ENCODE measurements at places on chromosomes 5 and 9. TPM values are rescaled to one million over a fixed set of nuclear protein-coding genes. Genes with fewer than 3 reads are reported as not detected.

GRCh38 chr9:135068776-135069415, 18.6 kb upstream of the OLFM1 start:
- no peak for DNase-seq
- no peak overlapping the region for H3K27ac ChIP-seq
- no peaks in the 10 kb centered on the region for H3K36me3 ChIP-seq
- no peaks in the 10 kb centered on the region for H3K27me3 ChIP-seq
- no peak overlapping the region for H3K4me3 ChIP-seq
- no peaks in the 10 kb centered on the region for H3K4me1 ChIP-seq

DNA sequence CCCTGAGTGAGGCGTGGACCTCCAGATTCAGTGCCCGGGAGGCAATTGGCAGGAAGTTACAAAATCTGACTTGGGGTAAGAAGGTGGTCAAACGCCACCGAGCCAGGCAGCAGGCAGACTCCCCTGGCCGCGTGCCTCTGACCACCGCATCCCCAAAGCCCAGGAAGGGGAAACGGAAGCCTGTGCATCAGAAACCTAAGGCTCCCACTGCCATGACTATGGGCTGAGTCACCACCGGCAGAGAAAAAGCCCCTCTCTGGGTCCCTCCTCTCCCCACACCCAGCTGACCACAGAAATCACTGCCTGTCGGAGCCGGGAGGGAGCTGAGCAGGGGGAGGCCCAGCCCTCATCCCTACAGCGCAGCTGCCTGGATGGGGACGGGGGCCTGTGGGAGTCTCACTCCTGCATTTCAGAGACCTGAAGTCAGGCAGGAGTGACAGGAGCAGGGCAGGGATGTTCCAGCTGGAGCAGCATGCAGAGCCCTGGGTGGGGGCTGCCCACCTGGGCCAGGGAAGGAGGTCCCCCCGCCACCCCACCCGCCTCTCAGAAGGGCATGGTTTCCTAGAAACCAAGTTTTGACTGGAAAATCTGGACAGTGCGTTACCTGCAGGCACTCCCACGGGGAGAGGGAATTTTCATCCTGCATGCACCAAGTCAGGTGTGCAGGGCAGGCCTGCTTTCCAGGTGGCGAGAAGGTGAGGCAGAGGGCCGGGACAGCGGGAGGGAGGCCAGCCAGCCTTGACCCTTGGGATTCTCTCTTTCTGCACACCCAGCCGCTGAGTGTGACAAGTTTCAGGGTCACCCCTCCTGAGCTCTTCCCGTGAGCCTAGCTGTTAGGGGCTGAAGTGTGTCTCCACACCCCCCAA, 68.2 kb downstream of the LRSAM1 start:
- H3K4me1 ChIP-seq = peaks cover 22% of the 10 kb centered on the region
- DNase-seq = peak; percentile 46
- no peak overlapping the region for H3K4me3 ChIP-seq
- H3K27ac ChIP-seq = no peak overlapping the region

- H3K27ac ChIP-seq = no peak overlapping the region
- no peak overlapping the region for H3K4me3 ChIP-seq
- H3K36me3 ChIP-seq = no peaks in the 10 kb centered on the region
- H3K4me1 ChIP-seq = no peaks in the 10 kb centered on the region
These were observed 57.3 kb upstream of the DMRT1 start for GRCh38 chr9:784202-784601.

DNA sequence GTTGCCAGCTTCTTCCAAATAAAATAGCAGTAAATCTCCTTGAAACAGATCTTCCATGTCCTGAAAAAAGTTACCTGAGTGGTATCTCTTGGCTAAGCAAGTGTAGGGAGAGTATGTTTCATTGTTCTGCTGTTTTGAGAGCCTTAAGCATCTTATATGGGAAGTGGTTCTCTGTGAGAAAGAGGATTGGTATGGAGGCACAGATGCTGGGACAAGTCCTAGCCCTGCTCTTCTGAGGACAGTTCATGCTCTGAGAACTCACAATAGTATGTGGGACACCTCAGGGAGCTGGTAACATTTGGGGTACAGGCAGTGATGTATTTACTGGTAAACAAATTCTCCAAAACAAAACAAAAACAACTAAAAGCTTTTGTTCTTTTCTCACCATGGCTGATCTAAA, 2.0 kb downstream of the PPP3R2 start:
- no peak overlapping the region for H3K4me3 ChIP-seq
- no peak for DNase-seq
- no peaks in the 10 kb centered on the region for H3K27me3 ChIP-seq
- H3K4me1 ChIP-seq = no peaks in the 10 kb centered on the region

Gene CCL19
- total RNA-seq = 14.9 TPM

Gene DHX29
- 22.3 TPM for total RNA-seq

Gene FOXD4L5
- 0.15 TPM for total RNA-seq

Gene STK32A
- total RNA-seq = 2.4 TPM

Gene PDZD2
- total RNA-seq = 29.7 TPM

DNA sequence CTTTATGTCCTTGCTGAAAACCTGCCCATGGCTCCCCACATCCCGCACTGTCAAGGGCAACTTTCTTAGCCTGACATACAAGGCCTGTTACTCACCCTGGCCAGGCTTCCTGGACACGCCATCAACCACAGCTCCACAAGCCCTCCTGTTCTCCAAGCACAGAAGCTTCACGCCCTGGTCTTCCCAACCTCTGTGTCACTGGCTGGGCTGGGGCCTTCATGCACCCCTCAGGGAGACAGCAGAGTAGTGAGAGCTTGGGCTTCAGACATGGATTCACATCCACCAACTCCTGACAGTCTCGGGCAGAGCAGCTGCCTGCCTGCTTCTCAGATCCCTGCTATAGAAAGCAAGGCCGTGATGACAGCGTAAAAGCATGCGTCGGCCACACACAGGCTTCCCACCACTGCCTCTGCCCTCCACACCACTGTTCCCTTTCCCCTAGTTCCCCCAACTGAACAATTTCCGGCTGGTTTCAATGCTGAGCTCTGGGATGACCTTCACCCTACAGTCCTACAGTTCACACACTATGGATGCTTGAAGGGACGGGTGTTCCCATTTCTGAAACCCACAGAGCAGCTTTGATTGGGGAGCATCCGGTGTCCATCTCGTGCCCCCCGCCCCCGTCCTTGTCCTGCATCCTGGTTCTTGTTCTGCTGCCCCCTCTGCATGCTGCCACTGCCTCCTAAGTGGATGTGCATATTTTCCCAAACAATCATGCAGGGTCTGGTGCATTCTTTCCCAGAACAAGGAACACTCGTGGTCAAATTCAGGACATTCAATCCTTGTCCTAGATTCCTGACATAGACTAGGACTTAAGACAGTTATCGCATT, 33.4 kb upstream of the ADAMTS2 start:
- H3K4me3 ChIP-seq = no peak overlapping the region
- no peaks in the 10 kb centered on the region for H3K36me3 ChIP-seq
- H3K27me3 ChIP-seq = no peaks in the 10 kb centered on the region
- H3K4me1 ChIP-seq = no peaks in the 10 kb centered on the region

Gene NR6A1
- total RNA-seq = 0.57 TPM

GRCh38 chr9:132481053-132481849, 71.2 kb downstream of the CFAP77 start:
- H3K27me3 ChIP-seq = no peaks in the 10 kb centered on the region
- H3K27ac ChIP-seq = no peak overlapping the region
- no peak for DNase-seq
- no peak overlapping the region for H3K4me3 ChIP-seq
- H3K36me3 ChIP-seq = no peaks in the 10 kb centered on the region

Gene LCN9
- not detected for total RNA-seq

GRCh38 chr9:69211424-69212036, 37.5 kb downstream of the TJP2 start:
- no peaks in the 10 kb centered on the region for H3K27me3 ChIP-seq
- no peak for DNase-seq
- peak overlapping the region; percentile 54 for H3K27ac ChIP-seq

Gene NR5A1
- total RNA-seq = 54.7 TPM

DNA sequence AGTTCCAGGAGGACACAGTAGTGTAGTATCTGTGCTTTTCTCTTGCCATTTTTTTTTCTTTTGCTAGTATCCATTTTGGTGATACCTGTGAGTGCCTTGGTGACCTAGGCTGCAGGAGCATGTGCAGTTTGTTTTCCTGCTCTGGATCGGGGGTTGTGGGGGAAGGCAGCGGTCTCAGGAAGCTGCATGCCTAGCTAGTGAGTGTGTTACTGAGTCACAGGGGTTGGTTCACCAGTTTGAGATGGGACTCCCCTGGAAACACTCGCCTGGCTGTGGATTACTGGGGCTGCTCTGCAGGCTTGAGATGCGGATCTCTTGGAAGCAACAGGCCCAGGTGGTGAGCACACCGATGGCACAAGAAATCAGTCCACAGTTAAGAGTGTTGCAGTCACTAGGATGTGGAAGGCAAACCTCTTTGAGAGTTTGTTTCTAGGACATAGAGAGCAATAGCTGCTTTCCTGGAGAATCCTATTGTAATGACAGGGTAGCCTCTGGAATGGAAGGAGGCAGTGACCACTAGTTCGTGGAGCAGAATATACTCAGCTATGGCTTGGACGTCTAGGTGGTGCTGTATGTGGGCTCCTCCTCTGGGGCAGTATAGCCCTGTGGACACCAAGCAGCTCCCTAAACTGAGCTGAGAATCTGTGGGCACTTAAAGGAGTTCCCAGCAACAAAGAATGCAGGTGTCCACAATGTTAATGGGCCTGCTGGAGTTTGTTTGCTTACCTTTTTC, 20.0 kb upstream of the SPATA31E1 start:
- no peak overlapping the region for H3K27ac ChIP-seq
- no peaks in the 10 kb centered on the region for H3K27me3 ChIP-seq
- H3K4me1 ChIP-seq = no peaks in the 10 kb centered on the region
- DNase-seq = no peak
- no peaks in the 10 kb centered on the region for H3K36me3 ChIP-seq

DNA sequence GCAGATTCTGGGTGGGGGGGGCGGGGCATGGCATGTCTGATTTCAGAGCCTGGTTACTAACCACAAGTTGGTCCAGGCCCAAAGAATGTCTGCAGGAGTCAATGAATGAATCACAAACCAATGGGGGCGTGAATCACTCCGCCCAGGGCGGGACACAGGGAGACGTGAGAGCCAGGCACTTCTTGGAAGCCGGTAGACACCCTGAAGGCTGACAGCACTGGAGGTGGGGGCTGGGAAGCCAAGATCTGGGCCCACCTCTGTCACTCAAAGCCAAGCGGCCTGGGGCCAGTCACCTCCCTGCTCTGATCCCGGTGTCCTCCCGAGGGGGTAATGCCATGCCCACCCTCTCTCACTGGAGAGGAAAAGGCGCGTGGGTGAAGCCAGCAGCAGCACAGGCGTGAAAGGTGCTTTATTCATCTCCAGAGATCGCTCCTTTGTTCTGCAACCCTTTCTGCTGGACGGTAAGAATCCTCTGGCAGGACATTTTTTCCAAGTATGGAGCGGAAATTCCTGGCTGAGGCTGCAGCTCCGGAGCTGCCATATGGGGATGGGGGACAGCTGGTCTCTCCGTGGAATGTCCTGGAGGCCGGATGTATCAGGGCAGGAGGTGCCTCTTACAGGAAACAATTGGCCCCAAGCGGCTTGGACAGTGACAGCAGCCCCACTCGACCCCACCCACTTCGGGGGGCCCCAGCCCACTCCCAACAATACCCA, 85.0 kb downstream of the STK10 start:
- H3K36me3 ChIP-seq = no peaks in the 10 kb centered on the region
- DNase-seq = peak; percentile 62

- no peaks in the 10 kb centered on the region for H3K27me3 ChIP-seq
- no peak for DNase-seq
- no peak overlapping the region for H3K4me3 ChIP-seq
- peaks cover 1% of the 10 kb centered on the region for H3K4me1 ChIP-seq
- H3K27ac ChIP-seq = no peak overlapping the region
- no peaks in the 10 kb centered on the region for H3K36me3 ChIP-seq
These were observed 149.3 kb upstream of the MTAP start for GRCh38 chr9:21653091-21653490.

- no peaks in the 10 kb centered on the region for H3K27me3 ChIP-seq
- H3K27ac ChIP-seq = no peak overlapping the region
These were observed 290.0 kb downstream of the ACTL7B start for GRCh38 chr9:108565651-108566378.

Gene FAXDC2
- 18.6 TPM for total RNA-seq

Data from ovary (tissue), 10 donors.